ENCODE measurements at places on chromosomes 4 and X. TPM values are rescaled to one million over a fixed set of nuclear protein-coding genes. Genes with fewer than 3 reads are reported as not detected.

DNA sequence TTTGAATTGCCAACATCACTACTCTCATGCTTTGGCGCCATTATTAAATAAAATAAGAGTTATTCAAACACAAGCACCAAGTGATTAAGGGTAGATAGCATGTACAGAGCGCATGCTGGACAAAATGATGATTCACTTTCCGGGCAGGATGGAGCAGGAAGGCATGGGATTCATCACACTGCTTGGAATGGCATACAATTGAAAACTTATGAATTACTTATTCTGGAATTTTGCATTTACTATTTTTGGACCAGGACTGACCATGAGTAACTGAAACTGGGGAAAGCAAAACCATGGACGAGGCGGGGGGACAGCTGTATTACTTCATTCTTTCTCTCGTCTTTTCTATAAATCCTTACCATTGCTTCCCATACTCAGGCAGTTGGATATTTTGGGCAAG lies 28.5 kb upstream of the FGF5 start:
- no peak for DNase-seq

- no peak for DNase-seq
Observed at GRCh38 chrX:118062817-118063615, 53.6 kb downstream of the KLHL13 start.

GRCh38 chr4:85598936-85599335 lies 124.0 kb downstream of the ARHGAP24 start:
- no peak for DNase-seq

DNA sequence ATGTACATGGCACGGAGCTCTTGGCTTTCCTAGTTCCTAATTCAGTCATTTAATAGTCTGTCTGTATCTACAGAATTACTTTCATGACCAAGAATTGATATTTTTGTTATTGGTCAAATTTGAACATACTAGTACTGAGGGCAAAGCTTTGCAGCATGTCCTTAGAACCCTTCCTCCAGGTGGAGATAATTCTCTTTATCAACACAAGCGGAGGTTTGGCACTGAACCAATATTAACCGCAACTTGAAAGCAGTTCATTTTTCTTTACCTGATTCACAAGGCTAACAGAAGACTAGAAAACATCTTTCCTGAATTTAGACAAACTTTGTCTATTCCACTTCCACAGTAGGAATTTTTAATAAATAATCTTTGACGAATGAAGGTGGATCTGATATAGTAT lies 73.8 kb downstream of the TACR3 start:
- no peak for DNase-seq

DNA sequence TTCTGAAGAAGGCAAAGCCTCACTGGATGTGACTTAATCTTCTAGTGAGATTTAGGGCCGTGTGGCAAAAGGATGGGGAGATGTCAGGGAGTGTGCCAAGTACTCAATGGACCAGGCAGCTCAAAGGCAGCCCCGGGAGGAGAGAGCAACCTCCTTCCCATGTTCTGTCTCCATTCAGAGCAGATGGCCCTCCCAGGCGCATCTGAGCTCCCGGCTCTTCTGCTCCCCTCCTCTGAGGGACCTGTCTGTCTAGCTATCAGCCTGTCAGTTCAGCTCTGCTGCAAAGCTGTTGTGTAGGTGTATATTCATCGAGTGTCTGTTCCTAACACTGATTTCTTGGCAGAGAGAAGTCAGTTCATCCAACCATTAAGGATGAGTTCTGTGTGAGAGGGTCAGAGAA lies 10.9 kb upstream of the PORCN start:
- no peak for DNase-seq

- DNase-seq: no peak
Observed at GRCh38 chr4:53899586-53900270, 164.7 kb downstream of the CHIC2 start.

GRCh38 chr4:5887361-5888221 lies 5.3 kb downstream of the CRMP1 start:
- no peak for DNase-seq

- DNase-seq: no peak
Observed at GRCh38 chrX:120020305-120020704, 57.2 kb downstream of the RHOXF2B start.

GRCh38 chrX:154401045-154401799 lies 3.0 kb downstream of the RPL10 start:
- DNase-seq: peak; percentile 23

DNA sequence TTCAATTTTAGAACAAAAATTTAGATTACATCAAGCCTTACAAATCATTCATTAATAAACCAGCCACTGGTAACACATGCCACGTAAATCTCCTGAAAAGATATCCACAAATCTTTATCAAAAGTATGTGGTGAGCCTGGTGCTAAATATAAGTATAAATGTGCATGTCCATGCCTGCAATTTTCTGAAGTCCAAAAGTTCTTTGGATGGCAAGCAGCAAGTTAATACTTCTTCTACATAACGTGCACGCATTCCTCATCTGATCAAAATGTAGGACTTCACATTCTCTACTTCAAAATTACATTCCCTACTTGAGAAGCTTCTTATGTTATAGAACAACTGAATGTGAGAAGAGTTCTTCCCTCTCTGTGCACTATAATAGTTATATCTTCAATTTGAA lies 49.8 kb downstream of the HHIP start:
- DNase-seq: no peak

- no peak for DNase-seq
Observed at GRCh38 chr4:20679951-20680350, 20.3 kb upstream of the PACRGL start.

DNA sequence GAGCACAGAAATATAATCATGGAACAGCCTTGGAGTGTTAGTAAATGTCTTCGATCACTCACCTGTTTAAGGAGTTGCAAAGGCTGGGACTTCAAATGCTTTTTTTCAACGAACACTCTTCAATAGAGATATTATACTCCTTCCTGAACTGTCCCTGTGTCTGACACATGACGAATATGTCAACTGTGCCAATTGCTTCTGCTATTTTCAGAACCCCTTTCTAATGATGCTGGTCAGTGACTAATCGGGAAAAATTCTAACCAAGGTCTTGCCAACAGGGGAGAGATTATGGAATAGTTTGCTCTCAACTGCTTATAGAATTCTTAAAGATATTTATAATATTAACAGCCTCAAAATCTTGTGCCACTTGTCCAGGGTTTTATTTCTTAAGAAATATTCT lies 8.5 kb upstream of the KLHL34 start:
- DNase-seq: no peak

DNA sequence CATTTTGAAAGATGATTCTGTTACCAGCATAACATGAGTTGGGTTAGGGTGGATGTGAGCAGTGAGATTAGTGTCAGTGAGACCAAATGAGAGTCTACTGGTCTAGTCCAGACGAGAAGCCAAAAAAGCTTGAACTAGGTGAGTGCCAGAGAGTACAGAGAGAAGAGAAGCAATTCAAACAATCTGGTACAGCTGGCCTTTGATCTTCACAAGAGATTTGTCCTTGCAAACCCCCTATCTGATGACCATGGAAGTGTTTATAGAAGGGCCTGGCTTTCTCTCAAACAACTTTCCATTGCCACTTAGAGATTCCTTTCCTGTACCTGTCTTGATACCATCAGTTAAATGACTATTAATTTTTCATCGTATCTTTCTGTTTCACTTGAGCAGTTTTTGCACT lies 128.5 kb downstream of the PPA2 start:
- no peak for DNase-seq

DNA sequence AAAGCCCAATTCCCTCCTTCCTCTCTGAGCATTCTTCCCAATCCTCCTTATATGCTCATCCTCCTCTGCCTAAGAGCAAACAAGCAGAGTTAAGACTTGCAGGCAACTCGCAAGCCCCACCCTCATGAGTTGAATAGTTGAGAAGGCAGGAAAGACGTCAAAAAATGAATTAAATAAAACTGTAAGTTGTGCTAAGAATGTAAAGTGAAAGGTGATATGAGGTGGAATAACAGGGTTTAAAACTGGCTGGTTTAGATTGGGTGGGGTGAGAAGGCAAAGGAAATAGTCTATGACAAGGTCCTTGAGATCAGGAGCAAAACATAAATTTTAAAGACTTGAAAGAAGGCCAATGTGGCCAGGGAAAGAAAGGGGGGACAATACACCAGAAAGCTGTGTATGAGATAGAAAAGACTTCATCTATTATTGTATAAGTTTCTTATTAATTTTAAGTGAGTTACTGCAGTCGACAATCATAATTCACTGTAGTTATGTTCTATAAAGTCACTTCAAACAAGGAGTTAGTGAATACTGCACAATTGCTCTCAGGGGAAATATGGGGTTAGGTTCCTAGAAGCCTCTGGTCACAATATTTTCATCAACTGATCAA lies 124.9 kb downstream of the RELL1 start:
- DNase-seq: no peak

DNA sequence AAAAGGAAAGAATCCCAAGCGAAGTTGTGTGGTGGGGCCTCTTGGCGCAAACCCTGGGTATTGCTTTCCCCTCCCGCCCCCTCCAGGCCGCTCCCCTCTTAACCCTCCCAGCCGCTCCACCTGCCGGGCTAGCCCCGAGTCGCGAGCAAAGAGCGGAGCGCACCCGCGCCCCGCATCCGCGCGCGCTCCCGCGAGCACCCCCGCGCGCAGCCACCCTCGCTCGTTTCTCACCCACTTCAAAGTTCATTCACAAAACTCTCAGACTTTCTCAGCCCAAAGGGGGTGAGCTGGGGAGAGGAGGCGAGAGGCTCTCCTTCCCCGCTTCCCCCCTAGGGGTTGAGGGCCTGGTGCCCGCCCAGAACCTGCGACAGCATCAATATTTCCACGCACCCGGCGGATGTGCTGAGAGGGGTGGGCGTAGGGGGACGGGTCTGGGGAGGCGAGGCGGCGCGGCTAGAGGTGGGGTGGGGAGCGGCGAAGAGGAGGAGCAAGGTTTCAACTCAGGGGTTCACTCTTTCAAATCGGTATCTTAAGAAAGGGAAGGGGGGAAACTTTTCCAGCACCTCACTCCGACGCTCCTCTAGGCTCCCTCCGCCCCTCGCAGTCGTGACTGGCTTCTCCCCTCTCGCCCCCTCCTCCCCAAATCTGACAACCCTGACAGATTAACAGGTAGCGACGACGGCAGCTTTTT lies 1.8 kb downstream of the MAML3 start:
- peak; percentile 87 for DNase-seq

GRCh38 chr4:123618606-123619005 lies 222.0 kb downstream of the SPRY1 start:
- no peak for DNase-seq

- no peak for DNase-seq
Observed at GRCh38 chrX:136339702-136340101, 38.9 kb downstream of the ADGRG4 start.

- DNase-seq: no peak
Observed at GRCh38 chr4:2044542-2045517, 14.3 kb upstream of the NAT8L start.

- DNase-seq: peak; percentile 61
Observed at GRCh38 chr4:118280501-118281218, 72.1 kb downstream of the PRSS12 start.

Gene DRP2
- 0.66 TPM for total RNA-seq

Gene PAGE5
- total RNA-seq: not detected

Gene ADGRG2
- total RNA-seq: not detected

Gene PUDP
- 18.1 TPM for total RNA-seq

Gene CSN1S1
- total RNA-seq: not detected

Gene RXFP1
- total RNA-seq: not detected

Gene ADH1A
- not detected for total RNA-seq

Gene NUP62CL
- total RNA-seq: 1.7 TPM

Gene MAGEB10
- total RNA-seq: not detected

Gene DCAF12L1
- total RNA-seq: not detected

Gene HTN1
- total RNA-seq: not detected

Gene ZBED1
- total RNA-seq: 33.6 TPM

Gene MTTP
- total RNA-seq: 0.16 TPM

Gene EXOC1L
- total RNA-seq: not detected

Gene FIP1L1
- total RNA-seq: 72.3 TPM

Gene AFF1
- 57.8 TPM for total RNA-seq

Gene LCORL
- total RNA-seq: 6.7 TPM
